IMR-90 (cell line): ENCODE measurements at places on chromosomes 4 and X. TPM values are rescaled to one million over a fixed set of nuclear protein-coding genes. Genes with fewer than 3 reads are reported as not detected.

DNA sequence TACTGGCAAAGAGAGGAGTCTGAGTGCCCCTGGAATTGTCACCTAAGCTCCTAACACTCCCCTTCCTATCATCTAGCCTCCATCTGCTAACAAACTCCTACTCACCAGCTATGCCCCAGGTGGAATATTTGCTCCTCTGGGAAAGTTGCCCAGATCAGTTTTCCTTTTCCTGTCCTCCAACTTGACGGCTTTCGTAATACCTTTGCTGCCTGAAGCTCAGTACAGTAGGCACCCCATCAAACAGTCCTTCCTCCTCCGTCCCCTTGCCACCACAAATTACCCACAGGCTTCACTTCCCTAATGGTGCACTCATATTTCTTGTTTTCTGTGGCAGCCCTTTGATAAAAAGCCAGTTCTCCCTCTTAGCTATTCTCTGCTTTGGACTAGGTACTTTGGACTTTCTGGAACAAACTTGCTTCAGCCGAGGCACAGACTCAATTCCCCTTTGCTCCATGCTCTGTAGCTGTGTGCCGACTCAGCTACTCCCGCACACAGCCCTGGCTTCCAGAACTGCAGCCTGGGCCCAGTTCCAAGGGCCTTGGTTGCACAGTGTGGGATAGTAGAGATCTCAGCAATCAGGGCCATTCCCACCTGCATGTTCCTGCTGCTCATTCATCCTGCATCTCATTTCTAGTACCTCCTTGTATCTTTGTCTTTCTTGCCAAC lies 605.1 kb downstream of the BCOR start:
- H3K27ac ChIP-seq, result no peak overlapping the region
- DNase-seq, result no peak
- H3K36me3 ChIP-seq, result no peaks in the 10 kb centered on the region
- no peaks in the 10 kb centered on the region for H3K4me1 ChIP-seq
- H3K4me3 ChIP-seq, result no peak overlapping the region

NKX6-1 gene
- total RNA-seq, result under 0.01 TPM in 1 of 2 replicates, not detected in the other

GRCh38 chr4:2059726-2060602 lies 837 bp downstream of the NAT8L start:
- H3K4me1 ChIP-seq, result peaks cover 1% of the 10 kb centered on the region; the same call in 1 of the 2 replicates
- H3K36me3 ChIP-seq, result no peaks in the 10 kb centered on the region
- H3K27me3 ChIP-seq, result peaks cover 51% of the 10 kb centered on the region
- no peak overlapping the region; the same call in 1 of the 2 replicates for H3K4me3 ChIP-seq
- DNase-seq, result no peak
- H3K27ac ChIP-seq, result no peak overlapping the region

CCSER1 gene
- not detected in 2 replicates for total RNA-seq

DNA sequence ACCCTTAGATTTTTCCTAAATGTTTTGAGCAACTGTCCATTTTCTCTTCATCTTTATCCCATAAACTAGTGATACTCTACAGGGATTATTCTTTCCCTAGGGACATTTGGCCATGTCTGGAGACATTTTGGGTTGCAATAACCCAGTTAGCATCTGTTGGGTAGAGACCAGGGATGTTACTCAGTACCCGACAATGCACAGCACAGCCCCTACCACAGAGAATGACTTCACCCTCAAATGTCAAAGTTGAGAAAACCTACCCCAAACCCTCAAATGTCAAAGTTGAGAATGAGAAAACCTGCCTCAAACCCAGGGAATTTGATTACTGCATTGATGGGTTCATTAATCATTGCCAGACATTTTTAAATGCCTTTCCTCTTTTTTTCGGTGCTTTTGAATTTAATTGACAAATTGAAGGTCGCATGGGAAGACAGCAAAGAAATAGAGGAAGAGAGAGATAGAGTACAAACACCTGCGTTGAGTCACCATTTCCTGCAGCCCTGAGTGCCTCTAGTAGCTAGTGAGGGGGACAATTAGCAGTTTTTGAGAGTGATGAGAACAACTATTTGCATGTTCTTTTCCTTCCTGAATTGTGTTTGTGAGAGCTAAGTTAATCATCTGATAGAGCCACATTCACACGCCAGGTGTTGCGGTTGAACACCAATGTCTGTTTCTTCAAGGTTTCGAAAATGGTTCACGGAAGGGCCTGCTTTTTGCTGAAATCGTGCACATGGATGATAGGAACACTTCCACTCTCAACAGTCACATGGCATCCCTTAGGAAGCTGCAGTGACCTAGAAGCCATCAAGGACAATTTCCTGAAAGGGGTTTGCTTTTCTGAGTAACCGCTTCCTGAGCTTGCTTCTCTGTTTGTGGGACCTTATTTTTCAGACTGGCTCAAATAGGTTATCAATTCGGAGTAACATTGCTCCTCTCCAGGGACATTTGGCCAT lies 203.9 kb upstream of the VCX3A start:
- H3K27me3 ChIP-seq, result no peaks in the 10 kb centered on the region
- no peaks in the 10 kb centered on the region for H3K4me1 ChIP-seq
- DNase-seq, result no peak
- no peak overlapping the region for H3K27ac ChIP-seq

DNA sequence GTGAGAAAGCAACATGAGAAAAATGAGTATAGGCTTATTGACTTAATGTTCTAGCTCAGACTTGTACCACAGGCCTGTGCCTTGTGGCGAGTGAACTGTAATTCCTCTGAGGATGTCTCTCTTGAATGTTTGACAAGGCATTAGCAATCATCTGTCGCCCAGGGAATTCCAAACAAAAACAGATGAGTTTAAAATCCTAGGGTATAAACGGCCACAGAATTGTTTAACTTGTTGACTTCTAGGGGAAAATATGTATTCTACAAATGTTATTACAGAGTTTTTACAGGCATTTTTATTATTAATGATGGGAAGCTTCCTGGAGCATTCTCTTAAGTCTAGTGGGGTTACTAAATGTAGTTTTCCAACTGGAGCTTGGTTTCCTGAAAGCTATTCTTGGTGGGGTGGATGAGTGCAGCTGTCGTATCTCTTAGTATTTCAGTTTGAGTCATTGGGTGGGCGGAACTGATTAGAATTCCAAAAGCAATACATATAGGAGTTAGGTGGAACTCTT lies 40.6 kb downstream of the ARHGAP10 start:
- DNase-seq, result peak; percentile 92
- H3K4me1 ChIP-seq, result peaks cover 28% of the 10 kb centered on the region
- H3K36me3 ChIP-seq, result peaks cover 3% of the 10 kb centered on the region; the same call in 1 of the 2 replicates
- H3K27me3 ChIP-seq, result no peaks in the 10 kb centered on the region

CRMP1 gene
- 4.1 and 4.4 TPM in 2 replicates for total RNA-seq

MID1 gene
- 63.0 and 106 TPM in 2 replicates for total RNA-seq

DNA sequence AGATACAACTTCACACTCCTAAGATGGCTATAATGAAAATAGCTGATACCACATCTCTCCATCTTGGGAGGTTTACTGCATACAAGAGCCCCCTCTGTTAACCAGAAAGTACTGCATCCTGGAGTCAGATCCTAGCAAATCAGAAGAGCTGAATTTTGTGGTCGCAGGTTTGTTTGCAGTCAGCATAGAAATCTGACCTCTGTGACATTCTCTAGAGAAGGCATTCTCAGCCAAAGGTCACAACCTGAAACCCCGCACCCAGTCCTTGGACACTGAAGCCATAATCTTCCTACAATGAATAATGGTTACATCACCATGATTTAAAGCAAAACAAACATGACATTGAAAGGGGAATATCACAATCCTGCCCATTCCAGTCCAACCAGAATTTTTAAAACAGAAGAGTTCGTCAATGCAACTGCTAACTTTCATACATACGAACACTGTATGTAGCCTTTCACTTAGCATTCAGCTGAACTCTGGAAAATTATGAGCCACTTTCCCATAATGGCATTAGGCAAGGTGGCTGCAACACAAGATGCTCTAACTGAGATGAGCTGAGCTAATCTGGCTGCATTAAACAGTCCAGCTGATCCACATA lies 17.6 kb downstream of the HS6ST2 start:
- H3K27me3 ChIP-seq, result no peaks in the 10 kb centered on the region
- H3K4me3 ChIP-seq, result no peak overlapping the region
- no peak overlapping the region for H3K27ac ChIP-seq
- no peaks in the 10 kb centered on the region for H3K4me1 ChIP-seq

DNA sequence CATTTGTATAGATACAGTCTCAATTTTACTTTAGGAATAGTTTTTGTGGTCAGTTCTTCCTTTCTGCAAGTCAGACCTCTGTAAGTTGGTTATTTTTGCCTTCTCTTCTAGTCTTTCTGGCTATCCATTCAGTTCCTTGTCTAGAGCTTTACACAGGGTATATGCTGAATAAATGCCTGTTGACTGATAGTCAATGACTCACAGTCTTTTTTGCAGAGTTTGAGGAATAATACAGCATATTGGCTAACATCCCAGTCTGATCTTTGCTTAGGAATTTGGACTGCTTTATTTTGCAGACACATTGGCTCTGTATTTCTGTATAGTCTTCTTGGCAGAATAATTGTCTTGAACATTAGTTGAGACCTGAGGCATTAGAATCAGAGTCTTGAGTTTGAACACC lies 132.4 kb downstream of the MAGEC1 start:
- H3K4me1 ChIP-seq, result no peaks in the 10 kb centered on the region
- H3K27me3 ChIP-seq, result no peaks in the 10 kb centered on the region
- H3K4me3 ChIP-seq, result no peak overlapping the region

GRCh38 chr4:154009191-154009590 lies 220.3 kb upstream of the SFRP2 start:
- no peaks in the 10 kb centered on the region for H3K36me3 ChIP-seq
- no peak overlapping the region for H3K27ac ChIP-seq
- H3K4me3 ChIP-seq, result no peak overlapping the region
- no peaks in the 10 kb centered on the region for H3K4me1 ChIP-seq

SPANXA2 gene
- not detected in 2 replicates for total RNA-seq

- DNase-seq, result no peak
- no peaks in the 10 kb centered on the region for H3K27me3 ChIP-seq
- H3K4me3 ChIP-seq, result peak overlapping the region; percentile 99
- no peaks in the 10 kb centered on the region for H3K36me3 ChIP-seq
These were observed 631 bp downstream of the TMEM47 start for GRCh38 chrX:34656467-34656841.

MAGED1 gene
- total RNA-seq, result 415 and 484 TPM in 2 replicates

DNA sequence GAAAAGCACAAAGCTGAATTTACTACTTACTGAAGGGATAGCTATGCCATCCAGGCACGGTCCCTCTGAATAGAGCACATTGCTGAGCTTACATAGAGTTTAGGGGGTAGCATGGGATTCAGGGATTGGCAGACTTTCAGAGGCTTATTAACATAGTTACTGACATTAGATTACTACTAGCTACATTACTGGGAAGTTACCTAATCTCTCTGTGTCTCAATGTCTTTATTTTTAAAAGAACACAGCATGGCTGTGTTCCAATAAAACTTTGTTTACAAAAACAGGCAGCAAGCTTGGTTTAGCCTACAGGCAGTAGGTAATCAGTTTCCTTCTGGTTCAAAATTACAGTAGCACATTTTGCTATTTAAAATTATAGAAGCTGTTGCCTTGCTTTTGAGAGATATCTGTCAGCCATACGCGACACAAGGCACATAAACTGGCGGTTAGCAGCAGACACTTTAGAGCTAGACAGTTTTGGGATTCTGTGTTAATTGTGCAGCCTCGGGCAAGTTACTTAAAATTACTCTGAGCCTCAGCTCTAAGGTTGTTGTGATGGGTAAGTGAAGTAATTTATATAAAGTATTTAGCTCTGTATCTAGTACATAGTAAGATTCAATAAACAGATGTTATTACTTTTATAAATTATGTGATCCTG lies 6.9 kb downstream of the KLHL8 start:
- H3K36me3 ChIP-seq, result no peaks in the 10 kb centered on the region
- peaks cover 7% of the 10 kb centered on the region for H3K4me1 ChIP-seq
- no peak overlapping the region for H3K4me3 ChIP-seq
- peak; percentile 49 for DNase-seq

ZAR1 gene
- not detected in 2 replicates for total RNA-seq

POF1B gene
- total RNA-seq, result not detected in 2 replicates

DNA sequence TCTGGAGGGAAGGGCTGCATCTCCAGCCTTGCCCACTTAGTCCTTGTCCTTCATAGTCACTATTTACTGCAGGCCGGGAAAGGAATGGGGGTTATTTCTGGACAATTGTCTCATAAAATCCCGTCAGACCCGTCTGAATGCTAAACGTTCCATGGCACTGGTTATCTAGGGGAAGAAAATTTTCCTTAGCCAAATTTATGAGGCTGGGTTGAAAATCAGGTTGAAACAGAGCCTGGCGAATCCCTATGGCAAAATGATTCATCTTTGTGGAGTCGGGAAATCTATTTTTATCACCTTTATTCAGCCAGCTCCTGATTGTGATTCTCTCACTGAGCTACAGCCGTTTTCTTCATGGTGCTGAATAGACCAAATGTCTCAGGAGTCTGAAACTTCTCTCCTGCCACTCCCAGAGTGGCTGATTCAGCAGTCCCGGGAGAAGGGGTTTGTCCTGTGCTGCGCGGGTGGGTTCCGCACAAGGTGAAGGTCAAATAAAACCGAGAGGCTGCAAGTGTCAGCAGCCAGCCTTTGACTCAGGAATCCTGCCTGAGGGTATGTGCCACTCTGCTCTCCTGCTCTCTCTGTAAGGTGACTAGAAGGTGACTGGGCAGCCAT lies 1.0 kb downstream of the LIMCH1 start:
- no peak overlapping the region for H3K4me3 ChIP-seq
- no peaks in the 10 kb centered on the region; the same call in 1 of the 2 replicates for H3K27me3 ChIP-seq
- no peak for DNase-seq
- no peaks in the 10 kb centered on the region for H3K4me1 ChIP-seq

DNA sequence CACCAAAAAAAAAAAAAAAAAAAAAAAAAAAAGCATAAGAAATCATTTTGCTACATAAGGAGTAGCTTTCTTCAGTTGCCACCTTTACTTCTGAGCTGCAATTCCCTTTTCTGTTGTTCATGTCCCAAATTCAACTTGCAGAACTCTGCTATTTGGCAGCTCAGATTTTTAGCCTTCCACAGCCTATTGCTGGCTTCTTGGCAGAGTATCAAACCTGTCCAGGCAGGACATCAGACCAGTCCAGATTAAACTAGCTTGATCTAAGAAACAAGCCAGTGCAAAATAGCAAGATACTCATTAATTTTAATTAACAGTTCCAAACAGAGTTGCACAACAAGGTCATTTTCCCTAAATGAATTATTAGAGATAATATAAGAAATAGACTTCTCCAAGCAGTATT lies 123.6 kb upstream of the NR3C2 start:
- no peak overlapping the region for H3K4me3 ChIP-seq
- DNase-seq, result no peak
- H3K27ac ChIP-seq, result no peak overlapping the region
- no peaks in the 10 kb centered on the region for H3K27me3 ChIP-seq
- no peaks in the 10 kb centered on the region for H3K4me1 ChIP-seq
- no peaks in the 10 kb centered on the region for H3K36me3 ChIP-seq

GRCh38 chr4:14359991-14360390 lies 642.3 kb upstream of the CPEB2 start:
- H3K36me3 ChIP-seq, result no peaks in the 10 kb centered on the region
- no peak overlapping the region for H3K27ac ChIP-seq
- H3K4me3 ChIP-seq, result no peak overlapping the region
- no peaks in the 10 kb centered on the region for H3K4me1 ChIP-seq

TASL gene
- not detected in 2 replicates for total RNA-seq

ZGRF1 gene
- total RNA-seq, result 5.6 and 10.0 TPM in 2 replicates
